CD4-positive, CD25-positive, alpha-beta regulatory T cell (primary cell): ENCODE measurements at places on chromosomes 16 and 17.

GRCh38 chr17:27793906-27794569 is 6.3 kb downstream of the NOS2 start:
- DNase-seq = no peak

GRCh38 chr17:73301369-73301768 is 10.4 kb downstream of the CDC42EP4 start:
- DNase-seq = no peak

DNA sequence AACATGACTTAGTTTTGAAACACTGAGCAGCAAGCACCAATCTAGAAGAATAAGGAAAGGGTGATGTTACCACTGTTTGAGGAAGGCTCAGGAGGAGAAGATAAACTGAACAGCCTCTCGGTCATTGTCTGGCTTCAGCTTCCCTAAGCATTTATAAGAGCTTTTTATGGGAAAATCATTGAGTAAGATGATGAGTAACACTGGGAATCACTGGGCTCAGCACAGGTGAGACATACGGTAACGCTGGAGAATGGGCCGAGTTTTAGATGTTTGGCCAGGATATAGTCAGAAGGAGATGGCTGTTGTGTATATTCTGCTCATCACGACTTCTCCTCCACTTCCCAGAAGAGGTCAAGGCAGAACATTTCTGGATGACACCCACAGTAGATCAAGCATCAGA is 42.2 kb upstream of the ALOX12 start:
- no peak for DNase-seq

DNA sequence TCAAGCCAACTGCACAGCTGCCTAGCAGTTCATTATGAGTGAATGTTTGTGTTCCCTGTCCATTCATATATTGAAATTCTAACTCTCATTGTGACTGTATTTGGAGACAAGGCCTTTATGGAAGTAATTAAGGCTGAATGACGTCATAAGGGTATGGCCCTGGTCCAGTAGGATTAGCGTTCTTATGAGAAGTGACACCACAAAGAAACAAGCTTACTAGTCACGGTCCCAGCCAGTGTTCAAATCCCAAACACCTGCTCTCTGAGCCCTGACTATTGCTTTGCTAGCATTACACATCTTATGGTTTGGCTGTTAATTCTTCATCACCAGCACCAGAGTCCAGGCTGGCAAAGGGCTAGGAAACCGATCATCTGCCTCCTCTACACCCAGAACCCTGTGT is 2.2 kb downstream of the ZNF668 start:
- no peak for DNase-seq

- DNase-seq = no peak
These were observed 87.1 kb upstream of the HNF1B start for GRCh38 chr17:37831986-37832385.

- peak; percentile 50 for DNase-seq
These were observed 700 bp downstream of the UBN1 start for GRCh38 chr16:4847774-4848587.

- DNase-seq = no peak
These were observed 5.7 kb upstream of the C1QTNF8 start for GRCh38 chr16:1101573-1102332.

- DNase-seq = no peak
These were observed at the start of gene ZSCAN10 for GRCh38 chr16:3098459-3099394. TSS of gene ZSCAN10 (minus strand) at chr16:3099294. CDS start at chr16:3092937, 6,357 bp downstream.

GRCh38 chr16:4272114-4272956 is 488 bp downstream of the TFAP4 start:
- DNase-seq = peak; percentile 56

DNA sequence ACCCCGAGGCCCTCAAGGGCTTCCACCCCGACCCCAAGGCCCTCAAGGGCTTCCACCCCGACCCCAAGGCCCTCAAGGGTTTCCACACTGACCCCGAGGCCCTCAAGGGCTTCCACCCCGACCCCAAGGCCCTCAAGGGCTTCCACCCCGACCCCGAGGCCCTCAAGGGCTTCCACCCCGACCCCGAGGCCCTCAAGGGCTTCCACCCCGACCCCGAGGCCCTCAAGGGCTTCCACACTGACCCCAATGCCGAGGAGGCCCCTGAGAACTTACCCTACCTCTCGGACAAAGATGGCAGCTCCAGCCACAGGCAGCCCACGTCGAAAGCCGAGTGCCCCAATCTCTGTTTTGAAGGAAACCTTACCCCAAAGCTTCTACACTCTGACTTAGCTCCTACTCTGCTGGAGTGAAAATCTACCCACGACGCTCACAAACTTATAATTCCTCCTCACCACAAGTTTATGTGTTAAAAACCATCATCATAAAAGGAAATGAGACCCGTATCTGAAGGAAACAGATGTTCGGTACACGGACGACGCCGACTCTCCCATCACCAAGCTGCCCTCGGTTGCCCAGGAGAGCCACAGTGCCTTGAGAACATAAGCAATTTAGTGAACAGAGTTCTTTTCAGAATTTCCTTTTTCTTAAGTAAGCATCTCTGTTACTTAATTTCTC is 61.2 kb upstream of the RPH3AL start:
- peak; percentile 37 for DNase-seq

GRCh38 chr16:75573955-75574354 is 7.8 kb downstream of the GABARAPL2 start:
- DNase-seq = no peak

GRCh38 chr17:7831233-7831632 is 2.8 kb upstream of the KDM6B start:
- DNase-seq = no peak

- DNase-seq = no peak
These were observed 48.9 kb upstream of the MRPS23 start for GRCh38 chr17:57898487-57899311.

DNA sequence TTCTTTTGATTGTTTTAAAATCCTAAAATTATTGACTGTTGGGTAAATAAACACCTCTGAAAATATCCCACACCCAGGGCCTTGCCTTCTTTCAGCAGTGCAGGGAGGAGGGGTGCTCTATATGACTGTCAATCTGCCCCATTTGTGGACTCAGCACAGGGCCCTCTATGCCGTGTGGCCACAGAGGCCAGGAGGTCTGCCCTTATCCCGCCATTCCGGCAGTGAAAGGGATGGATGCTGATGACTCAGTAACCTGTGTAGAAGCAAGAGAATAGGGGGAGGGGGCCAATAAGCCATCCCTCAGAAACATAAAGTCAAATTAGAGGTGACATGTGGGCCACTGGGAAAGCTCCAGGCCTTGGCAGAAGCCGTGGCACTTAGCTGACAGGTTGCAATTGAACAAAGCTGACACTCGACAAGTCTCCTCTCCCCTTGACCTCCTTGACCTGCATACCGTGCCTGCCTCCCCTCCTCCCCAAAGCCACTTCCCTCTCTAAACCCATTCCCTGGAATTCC is 281.4 kb upstream of the DYNLRB2 start:
- no peak for DNase-seq

GRCh38 chr17:5628262-5628661 is 44.0 kb upstream of the NLRP1 start:
- DNase-seq = no peak

DNA sequence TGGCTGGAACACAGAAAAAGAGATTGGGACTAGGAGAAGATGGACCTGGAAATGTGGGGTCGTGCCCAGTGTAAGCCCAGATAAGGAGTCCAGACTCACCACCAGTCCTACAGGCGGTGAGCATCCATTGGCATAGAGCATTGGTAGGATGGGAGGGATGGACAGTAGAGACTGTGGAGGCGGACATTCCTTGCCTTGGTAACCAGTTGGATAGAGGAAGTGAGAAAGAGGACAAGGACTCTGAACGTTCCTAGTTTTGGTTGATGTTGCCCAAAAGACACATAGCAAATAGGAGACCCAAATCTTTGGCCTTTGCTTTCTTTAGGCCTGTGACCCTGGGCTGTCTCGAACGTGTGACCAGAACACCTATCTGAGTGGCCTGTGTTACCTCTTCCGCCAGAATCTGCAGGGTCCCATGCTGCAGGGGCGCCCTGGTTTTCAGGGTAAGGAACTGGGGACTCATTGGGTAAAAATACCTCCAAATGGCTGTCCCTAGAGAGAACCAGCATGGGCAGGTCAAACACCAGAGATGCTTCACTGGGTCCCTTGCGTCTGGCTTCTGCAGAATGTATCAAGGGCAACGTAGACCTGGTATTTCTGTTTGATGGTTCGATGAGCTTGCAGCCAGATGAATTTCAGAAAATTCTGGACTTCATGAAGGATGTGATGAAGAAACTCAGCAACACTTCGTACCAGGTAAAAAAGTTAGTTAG is 6.4 kb downstream of the ITGAL start:
- no peak for DNase-seq

DNA sequence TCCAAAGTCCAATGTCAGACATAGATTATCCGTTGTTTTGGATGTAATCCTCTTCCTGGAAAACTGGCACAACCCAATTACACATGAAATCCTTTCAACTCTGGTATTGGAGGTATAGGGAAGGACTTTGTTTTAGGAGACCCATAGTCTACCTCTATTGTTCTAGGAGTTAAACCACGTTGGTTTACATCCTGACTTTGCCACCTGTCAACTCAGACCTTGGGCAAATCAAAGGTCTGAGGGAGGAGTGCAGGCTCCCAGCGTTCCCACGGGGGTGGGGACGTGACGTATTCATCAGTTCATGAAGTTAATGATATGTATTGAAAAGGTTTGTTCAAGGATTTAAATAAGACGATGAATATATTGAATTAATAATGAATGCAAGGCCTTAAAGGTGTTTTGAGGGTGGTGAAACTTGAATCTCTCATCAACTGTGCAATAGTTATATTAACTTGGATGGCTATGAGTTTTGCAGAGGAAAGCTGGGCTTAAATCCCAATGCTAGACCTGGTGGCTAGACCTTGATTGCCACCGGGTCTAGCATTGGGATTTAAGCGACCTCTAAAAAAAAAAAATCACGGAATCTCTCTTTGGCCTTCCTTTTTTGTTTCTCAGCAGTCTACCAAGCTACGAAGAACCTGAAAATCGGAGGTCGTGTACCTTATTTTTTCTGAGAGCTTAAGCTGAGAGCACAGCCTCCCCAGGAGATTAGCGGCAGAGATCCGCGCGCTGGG is 744 bp upstream of the NF1 start:
- DNase-seq = no peak

- no peak for DNase-seq
These were observed 47.9 kb upstream of the ARHGAP17 start for GRCh38 chr16:25063102-25063501.

GRCh38 chr16:57619606-57620334 is 8.7 kb upstream of the ADGRG1 start:
- no peak for DNase-seq

GRCh38 chr17:15492791-15493692 is 25.6 kb upstream of the CDRT4 start:
- DNase-seq = no peak

DNA sequence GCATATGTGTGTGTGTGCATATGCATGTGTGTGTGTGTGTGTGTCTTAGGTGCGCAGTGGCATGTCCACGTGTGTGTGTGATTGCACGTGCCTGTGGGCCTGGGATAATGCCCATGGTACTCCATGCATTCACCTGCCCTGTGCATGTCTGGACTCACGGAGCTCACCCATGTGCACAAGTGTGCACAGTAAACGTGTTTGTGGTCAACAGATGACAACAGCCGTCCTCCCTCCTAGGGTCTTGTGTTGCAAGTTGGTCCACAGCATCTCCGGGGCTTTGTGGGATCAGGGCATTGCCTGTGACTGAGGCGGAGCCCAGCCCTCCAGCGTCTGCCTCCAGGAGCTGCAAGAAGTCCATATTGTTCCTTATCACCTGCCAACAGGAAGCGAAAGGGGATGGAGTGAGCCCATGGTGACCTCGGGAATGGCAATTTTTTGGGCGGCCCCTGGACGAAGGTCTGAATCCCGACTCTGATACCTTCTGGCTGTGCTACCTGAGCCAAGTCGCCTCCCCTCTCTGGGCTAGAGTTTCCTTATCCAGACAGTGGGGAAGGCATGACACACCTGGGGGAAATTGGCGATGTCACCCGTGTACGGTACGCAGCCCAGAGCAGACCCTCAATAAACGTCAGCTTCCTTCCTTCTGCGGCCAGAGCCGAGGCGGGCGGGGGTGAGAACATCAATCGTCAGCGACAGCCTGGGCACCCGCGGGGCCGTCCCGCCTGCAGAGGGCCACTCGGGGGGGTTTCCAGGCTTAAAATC is 47.6 kb downstream of the IL21R start:
- peak; percentile 69 for DNase-seq

DNA sequence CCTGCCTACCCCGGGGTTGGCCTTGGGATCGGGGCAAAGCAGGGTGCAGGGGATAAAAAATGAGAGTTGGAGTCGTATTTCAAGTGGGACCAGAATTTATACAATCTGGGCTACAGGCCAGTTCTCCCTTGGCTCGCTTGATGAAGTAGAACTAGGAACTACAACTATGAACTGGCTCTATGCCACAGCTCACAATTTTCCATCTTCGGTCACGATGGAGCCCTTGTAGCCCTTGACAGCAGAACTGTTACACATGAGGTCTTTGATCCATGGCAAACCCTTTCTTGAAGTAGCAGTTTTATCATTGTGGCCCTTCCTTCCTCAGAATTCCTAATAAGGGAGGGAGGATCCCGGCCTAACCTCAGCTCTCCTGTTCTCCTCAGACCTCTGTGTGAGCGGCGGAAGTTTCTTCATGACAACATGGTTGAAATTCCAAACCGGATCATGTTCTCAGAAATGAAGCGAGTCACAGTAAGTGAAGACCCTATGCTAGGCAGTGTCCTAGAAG is 17.1 kb downstream of the LIG3 start:
- no peak for DNase-seq

- no peak for DNase-seq
These were observed 1.8 kb upstream of the PIK3R6 start for GRCh38 chr17:8869114-8869815.

GRCh38 chr17:49784636-49785035 is 3.8 kb upstream of the KAT7 start:
- no peak for DNase-seq

GRCh38 chr17:80294210-80294609 is 33.6 kb downstream of the RNF213 start:
- DNase-seq = no peak

GRCh38 chr16:60605176-60605575 is 1431.1 kb downstream of the CDH8 start:
- DNase-seq = no peak

GRCh38 chr17:74387365-74388218 is 20.3 kb downstream of the GPR142 start:
- no peak for DNase-seq

DNA sequence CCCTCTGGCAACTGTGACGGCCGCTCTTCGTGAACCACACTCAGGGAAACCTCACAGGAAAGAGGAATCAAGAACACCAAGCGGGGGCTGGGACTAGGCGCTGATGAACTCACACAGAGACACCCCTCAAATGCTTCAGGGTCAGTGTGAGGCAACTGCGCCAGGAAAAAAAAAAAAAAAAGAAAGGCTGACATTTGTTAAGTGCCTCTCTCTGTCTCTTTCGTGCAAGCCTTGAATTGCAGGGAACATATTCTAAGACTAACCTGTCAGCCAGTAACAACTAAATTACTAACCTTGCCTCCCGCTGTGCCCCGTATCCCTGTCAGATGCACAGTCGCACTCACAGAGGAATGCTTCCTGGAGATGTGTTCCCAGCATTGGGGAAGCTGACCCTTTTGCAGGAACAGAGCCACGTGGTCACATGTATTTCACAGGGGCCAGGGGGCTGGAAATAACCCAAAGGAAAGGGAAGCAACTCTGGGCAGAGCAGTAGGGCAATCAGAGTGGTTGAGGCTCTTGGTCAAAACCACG is 247.8 kb downstream of the XYLT1 start:
- no peak for DNase-seq
